GM23248 (cell line): ENCODE measurements at places on chromosomes 6 and 20.

GRCh38 chr6:143878272-143878760 lies 14.0 kb downstream of the ZC2HC1B start:
- peak; percentile 4 for DNase-seq

GRCh38 chr6:25441663-25442270 lies 162.6 kb downstream of the CARMIL1 start:
- DNase-seq, result no peak

DNA sequence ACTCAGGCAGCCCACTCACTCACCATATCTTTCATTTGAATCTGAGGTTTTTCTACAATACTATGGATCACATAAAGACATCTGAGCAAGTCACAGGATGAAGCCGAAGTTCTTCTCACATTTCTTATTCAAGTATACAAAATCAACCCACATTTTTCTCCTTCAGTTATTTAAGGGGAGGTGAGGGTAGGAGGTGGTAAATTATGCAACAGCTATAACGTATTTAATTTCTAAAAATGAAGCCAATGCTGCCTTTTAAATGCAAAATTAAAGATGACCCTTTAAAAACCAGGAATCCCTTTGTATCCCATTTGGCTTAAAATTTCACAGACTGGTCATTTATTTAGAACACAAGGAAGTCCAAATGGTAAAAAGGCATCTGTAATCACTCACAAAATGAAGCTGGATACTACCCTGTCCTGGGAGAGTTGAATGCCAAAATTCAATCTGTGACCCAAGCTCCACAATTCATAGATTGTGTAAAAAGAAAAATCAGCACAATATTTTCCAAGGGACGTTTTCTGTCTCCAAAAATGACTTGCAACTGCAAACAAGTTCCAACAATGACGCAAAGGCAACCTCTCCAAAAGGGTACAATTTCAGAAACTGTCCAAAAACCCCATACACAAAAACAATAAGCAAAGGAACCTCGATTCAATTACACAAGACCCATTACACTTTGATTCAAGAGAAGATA lies 48.8 kb downstream of the EPB41L2 start:
- DNase-seq, result no peak

DNA sequence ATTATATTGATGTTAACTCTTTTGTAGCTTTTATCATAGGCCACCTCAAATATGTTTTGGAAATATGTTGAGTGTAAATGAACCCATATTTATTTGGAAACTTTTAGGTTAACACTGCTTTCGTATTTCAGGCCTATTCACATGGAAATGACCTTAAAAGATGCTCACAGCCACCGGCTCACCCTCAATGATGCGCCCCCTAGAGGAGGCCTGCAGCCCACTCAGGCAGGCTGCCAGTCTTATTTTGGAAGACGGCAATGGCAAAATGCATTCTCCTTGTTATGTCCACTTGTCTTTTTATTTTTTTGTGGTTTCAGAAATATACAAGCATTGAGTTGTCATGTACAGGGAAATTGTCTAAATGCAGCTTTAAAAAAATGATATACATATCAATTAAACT lies 869.7 kb downstream of the PHF3 start:
- peak; percentile 10 for DNase-seq

GRCh38 chr6:159002432-159003155 lies 2.6 kb upstream of the RSPH3 start:
- DNase-seq, result peak; percentile 59

DNA sequence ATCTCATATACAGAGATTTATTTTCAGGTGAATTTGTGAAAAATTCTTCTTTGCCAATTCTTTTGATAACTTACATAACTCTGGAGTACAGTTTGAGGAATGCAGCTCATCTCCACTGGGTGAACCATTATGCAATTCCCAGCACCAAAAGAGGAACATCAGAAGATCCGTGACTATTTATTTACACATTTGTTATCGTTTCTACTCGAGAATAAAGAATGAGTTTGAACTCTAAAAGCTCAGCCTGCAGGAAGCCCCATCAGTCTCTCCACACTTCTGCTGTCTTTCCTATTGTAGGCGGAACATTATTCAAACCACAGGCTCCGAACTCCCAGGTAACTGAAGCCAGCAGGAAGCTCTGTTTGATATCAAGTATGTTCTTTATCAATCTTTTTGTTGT lies 95.9 kb upstream of the IFNGR1 start:
- no peak for DNase-seq
